ENCODE measurements at places on chromosomes 3 and 15.

GRCh38 chr3:144463911-144464310 lies 492.3 kb downstream of the DIPK2A start:
- DNase-seq: no peak

DNA sequence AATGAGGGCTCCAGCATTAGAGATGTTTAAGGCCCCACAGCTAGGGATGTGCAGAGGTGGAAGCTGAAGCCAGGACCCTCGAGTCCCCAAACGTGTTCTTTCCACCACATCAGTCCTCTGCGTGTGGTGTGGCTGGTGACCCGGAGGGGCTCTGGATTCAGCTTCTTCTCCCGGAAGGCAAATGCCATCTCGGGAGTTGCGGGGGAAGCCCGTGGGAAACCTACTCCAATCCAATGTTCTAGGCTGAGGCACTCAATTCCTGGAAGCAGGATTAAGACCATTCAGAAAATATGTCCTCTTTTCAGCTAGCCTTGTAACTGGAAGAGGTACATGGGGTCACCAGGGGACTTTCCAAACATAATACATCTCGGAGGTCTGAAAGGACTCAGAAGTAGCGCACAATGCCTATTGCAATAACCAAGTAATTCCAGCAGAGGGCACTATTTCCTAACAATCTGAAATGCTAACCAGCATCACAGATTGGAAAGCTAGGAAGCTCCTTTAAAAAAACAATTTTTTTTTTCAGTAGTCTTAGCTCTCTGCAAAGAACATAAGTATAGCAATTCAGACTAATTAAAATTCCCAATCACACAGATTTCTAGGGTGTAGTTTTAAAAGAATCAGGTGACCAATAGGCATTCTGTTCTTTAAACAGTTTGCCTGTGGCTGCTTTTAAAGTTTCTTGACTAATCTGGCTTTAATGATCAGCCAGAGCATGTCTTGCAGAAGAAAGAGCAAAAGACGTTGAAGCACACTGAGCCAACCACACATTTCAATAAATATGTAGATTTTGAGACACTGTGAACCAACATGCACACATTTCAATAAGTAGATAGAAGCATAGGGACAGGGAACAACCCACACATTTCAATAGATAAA lies 36.1 kb downstream of the BNC1 start:
- DNase-seq: peak; percentile 58

- no peak for DNase-seq
Measured at GRCh38 chr3:184596886-184597575, 35.4 kb downstream of the EPHB3 start.

DNA sequence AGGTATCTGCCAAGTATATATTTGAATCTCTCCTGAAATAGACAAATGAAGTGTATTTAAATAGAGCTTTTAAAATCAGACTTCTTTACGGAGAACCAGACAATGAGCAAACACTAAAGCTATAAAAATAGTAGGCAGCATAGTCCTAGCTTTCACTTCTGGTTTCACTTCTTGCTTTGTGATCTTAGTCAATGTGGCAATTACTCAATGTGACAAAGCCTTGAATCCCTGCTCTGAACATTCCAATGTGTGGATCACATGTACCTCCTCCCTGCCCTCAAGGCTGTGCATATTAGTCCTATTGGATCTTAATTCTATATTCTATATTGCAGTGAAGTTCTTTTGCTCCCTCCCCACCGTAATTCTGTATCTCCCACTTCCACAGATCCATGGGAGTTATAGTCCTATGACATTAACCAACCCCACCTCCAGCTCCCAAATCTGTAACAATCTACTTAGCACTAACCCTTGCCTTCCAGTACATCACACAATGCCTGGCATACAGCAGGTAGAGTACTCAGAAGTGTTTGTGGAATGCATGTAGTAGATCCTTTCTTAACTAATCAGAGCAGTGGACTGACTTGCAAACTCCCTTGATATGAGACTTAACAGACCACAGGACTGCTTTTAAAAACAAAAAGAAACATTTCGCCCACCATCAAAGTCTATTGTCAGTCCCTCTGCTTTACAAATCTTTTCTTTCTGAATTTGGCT lies 24.3 kb upstream of the CP start:
- peak; percentile 83 for DNase-seq

- no peak for DNase-seq
Measured at GRCh38 chr3:12235691-12236090, 53.2 kb upstream of the PPARG start.
